Activated CD4-positive, CD25-positive, alpha-beta regulatory T cell (primary cell): ENCODE measurements at places on chromosomes 3 and 15.

DNA sequence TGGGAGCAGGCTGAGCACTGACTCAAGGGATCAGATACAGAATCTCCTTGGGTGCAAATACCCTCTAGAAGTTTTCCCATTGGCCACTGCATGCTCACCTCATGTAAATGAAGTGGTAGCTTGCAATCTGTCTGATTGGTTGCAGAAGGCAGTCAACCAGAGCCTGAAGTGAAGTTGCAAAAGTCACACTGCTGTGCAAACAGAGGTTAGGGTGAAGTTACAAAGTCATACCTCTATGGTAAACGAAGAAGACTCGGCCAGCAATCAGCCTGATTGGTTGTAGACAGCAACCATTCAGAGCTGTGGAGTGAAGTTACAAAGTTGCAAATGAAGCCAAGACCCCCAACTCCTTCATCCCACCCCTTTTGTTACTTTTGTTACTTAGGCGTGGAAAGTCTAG lies 27.1 kb downstream of the STARD9 start:
- no peak for DNase-seq

DNA sequence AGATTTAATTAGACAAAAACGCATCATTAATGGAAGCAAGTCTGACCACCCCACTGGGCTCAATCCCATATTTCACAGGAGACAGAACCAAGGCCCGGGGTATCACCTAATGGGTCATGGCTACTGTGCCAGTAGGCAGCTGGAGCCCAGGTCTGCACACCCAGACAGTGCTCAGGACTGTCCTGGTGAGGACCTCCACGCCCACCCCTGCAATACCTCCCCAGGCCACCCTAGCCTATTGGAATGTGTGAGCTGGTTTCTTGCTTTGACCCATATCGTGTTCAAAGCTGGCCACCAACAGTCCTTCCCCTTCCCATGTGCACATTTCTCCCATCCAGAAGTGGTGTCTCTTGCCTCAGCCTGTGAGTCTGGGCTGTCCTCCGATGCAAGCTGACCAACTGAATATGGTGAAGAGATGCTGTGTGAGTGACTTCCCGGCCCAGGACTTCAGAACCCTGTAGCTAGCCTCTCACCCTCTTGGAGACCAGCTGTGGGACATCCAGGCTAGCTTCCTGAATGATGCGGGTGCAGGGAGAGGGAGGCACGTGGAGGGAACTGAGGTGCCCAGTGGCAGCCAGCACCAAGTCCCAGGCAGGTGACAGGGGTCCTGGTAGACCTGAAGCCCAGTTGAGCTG lies 19.1 kb downstream of the SLC6A20 start:
- no peak for DNase-seq

- DNase-seq: no peak
Measured at GRCh38 chr3:134516905-134517304, 31.0 kb downstream of the CEP63 start.

DNA sequence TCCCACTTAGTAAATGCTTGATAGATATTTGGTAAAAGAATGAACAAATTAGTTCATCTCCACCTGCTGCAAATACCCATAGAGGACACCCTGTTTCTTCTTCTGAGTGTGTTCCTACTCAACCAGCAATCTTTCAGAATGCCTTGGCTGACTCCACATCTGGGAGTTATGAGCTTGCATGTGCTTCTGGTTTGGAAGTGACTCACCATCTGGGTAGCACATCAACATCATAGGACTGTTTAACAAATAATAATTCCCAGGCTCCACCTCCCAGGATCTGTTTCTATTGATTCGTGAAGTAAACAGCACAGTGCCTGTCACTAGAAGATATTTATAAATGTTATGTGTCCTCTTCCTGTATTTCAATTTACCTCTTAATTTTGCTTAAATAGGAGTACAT lies 580.1 kb downstream of the ROBO2 start:
- no peak for DNase-seq

GRCh38 chr3:81380234-81380633 lies 381.2 kb downstream of the GBE1 start:
- DNase-seq: no peak

GRCh38 chr3:35966629-35967464 lies 327.5 kb downstream of the ARPP21 start:
- DNase-seq: no peak

GRCh38 chr3:144663456-144664436 lies 692.1 kb downstream of the DIPK2A start:
- no peak for DNase-seq

DNA sequence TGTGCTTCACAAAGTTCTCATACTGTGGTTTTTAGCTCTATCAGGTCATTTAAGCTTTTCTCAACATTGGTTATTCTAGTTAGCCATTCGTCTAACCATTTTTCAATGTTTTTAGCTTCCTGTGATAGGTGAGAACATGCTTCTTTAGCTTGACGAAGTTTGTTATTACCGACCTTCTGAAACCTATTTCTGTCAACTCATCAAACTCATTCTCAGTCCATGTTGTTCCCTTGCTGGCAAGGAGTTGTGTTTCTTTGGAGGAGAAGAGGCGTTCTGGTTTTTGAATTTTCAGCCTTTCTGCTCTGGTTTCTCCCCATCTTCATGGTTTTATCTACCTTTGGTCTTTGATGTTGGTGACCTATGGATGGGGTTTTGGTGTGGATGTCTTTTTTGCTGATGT lies 120.9 kb downstream of the NFKBIZ start:
- DNase-seq: no peak

GRCh38 chr3:22933051-22933840 lies 269.9 kb upstream of the UBE2E2 start:
- no peak for DNase-seq

DNA sequence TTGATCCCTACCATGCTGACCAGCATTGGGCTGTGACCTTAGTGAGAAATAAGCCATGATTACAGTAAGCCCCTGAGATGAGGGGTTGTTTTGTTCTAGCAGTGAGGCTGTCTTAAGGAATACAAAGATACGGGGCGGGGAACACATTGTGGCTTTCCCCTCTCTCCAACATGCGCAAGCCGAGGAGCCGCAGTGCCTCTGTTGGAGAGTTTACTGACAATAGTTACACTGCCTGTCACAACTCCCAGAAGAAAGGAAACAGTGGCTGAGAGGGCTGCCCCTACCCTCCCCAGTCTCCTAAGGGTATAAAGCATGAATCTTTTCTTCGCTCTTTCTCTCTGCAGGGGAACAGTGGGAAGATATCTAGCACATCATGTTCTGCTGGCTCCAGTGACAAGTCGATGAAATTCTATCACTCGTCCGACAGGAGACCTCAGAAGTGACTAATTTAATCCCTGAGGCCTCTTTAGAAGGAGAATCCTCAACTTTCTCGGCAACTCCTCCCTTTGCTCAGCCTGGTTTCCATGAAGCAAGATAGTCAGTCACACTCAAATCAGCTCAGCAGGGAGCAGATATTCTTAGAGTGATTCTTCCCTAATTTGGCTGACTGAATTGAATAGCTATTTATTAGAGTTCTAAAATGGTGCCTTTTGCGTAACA lies 409.0 kb upstream of the PROK2 start:
- DNase-seq: no peak

DNA sequence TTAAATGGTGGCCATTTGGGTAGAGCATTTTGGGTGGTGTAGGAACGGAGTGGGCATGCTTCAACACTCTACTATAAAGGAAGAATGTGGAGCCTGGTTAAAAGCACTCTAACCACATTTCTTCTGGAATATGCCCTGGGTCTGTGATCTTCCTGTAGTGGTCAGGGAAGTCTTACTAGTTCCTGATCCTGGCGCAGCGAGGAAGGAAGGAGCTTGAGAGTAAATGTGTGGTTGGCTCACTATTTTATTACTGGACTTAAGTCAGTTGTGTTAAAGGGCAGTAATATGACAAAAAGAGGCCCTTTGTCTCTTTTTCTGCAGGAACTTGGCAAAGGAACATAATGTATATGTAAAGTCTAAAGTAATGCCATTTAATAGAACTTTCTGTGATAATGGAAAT lies 197.6 kb upstream of the ZPLD1 start:
- no peak for DNase-seq

DNA sequence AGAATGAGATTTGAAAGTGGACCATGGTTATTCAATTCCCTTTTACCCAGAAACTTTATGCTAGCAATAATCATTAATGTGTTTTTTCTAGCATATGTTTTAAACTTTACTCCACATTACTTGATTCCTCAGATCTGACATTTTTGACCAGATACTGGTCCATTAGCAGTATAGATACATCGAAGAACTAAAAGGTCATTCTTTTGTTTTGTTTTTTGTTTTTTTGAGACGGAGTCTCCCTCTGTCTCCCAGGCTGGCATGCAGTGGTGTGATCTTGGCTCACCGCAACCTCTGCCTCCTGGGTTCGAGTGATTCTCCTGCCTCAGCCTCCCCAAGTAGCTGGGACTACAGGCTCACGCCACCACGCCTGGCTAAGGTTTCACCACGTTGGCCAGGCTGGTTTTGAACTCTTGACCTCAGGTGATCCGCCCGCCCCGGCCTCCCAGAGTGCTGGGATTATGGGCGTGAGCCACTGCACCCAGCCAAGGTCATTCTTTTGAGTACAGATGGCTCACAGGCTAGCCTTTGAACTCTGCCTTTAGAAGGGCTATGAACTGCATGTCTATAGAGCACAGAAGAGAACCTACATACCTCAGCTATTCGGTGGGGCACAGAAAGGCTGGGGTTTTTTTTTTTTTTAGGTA lies 28.6 kb downstream of the CHP1 start:
- DNase-seq: no peak

- no peak for DNase-seq
Measured at GRCh38 chr3:14377838-14378169, 24.6 kb upstream of the SLC6A6 start.

DNA sequence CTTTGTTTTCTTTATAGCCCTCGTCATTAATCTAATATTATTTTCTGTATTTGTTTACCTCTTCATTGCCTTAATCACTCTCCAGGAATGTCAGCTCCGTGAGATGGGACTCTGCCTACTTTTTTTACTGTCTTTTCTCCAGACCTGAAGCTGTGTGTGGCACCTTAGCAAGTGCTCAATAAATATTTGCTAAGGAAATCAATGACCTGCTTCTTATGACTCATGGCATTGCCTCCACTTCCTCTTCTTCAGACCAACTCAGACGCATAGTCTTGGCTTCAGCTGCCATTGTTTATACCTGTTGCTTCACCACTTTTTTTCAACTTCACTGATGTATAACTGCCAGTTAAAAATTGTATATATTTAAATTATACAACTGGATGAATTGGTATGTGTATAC lies 218.5 kb upstream of the CMC1 start:
- DNase-seq: no peak

DNA sequence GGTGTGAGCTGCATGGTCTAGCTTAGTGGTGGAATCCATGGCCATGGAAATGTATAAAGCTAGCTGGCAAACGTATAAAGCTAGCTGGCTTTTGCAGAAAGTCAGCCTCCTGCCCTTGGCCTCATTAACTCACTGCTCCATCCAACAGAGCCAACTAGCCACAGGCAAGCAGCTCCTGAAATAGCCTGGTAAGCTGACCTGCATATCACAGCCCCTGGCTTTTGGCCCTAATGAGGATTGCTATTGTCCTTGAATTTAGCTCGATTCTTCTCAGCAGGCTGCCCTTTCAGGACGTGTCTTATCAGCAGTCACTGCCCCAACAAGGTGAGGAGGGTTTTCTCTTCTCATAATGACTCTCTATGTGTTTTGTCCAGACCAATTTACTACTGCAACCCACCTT lies 446.8 kb downstream of the WDR72 start:
- DNase-seq: no peak

- DNase-seq: no peak
Measured at GRCh38 chr15:77104155-77104554, 33.2 kb upstream of the TSPAN3 start.

GRCh38 chr15:33813891-33814290 lies 154.4 kb upstream of the CHRM5 start:
- no peak for DNase-seq

DNA sequence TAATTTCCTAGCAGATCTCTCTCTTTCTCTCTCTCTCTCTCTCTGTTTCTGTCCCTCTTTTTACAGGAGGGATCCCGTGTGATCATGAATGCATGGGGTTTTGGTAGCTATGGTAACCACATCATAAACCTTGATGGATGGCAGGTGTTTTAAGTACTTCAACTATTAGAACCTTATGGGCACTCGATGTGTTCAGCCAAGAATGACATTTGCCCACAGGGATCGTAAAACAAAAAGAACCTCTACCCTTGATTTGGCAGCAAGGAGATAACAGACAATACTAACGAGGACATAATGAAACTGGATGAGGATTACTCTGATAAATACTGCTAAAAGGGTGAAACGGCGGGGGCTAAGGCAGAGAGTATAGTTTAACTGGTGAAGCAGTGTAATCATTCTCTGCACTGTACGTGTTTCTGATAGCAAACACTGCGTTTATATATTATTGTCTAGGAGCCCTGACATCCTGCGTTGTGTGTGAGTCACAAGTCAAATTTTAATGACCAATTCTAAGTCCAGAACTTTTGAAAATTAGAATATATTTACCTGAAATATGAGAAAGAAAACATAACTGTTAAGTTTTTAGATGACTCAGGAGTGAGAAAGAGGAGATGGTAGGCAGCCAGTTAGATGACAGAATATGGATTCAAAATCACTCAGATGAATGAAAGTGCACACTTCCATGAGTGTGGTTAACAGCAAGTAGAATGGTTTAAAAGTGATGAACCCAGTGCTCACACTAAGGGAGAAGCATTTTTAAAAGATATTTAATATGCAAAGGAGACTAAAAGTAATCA lies 80.3 kb downstream of the OTOL1 start:
- DNase-seq: no peak
